HL-60 (cell line): ENCODE measurements at places on chromosomes 1 and 21.
A peak's percentile ranks its signal among the peaks of the same experiment; 100 is the strongest.

DNA sequence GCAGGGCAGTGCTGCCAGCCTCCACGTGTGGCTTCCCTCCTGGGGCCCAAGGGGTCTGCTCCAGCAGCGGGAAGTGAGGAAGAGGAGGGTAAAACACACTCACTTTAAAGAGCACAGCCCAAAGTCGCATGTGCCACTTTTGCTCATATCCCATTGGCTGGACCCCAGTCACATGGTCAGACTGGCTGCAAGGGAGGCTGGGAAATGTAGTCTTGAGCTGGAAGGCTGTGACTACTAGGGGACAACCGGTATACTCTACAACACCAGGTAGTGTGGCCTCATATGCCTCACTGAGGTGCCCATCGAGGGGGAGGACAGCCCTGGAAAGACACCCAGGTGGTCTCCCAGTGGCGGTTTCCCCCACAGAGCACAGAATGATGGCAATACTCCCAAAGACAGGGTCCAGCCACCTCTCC, 45.2 kb downstream of the CAMK2N1 start:
- DNase-seq, result peak; percentile 13

DNA sequence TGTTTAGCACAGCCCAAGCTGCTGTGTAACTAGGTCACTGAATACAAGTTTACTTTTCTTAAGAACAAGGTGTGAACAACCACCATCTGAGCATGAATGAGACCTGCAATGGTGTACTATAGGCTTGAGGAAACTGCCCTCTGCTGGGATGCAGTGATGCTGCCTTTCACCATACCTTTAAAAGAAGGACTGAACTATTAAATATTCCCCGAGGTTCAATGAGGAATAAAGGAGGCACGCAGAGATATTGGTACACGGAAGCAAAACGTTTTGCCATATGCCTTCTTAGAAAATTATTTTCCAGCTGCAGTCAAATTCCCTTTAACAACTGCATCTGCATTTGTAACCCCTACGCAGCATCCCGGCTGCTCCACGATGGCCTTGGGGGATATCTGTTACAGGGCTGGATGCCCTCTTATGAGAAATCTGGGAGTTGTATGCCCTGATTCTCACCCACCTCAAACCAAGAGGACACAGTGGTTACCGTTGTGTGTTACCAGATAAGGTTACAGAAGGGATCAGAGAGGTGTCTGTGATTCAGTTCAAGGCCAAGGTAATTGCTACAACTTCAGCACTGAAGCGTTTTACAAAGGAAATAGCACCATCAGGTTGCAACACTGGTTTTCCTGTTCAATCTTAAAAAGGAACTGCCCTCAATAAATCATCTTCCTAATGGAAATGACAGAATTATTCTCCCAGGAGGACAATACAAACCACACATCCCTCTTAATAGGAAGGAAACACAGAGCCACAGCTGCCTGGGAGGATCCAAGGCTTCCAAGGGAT, 470.5 kb downstream of the LTN1 start:
- DNase-seq, result no peak

DNA sequence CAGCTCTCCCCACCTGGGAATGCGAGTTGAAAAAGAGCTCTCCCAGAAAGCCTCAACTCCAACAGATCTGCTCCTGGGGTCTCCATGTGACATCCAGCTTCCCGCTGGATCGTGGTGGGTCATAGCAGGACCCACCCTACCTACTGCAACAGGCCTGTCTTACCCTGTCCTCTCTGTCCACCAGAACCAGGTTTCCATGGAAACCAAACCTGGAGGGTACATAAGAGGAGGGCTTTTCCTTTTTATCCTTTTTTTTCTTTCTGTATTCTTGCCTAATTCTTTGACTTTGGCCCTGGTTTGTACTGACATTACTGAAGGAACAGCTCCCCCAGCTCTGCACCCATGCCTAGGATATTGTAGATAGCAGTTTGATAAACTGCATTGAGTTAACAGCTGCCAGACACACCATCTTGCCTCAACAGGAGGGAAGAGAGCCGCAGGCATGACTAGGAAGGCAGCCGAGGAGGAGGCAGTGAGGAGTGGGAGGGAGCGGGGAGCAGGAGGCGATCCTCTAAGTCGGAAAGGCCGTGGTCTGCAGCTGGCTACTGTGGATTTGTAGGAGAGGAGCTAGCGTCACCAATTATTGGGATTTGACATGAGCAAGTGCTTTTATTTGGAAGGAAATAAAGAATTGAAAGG, 9.7 kb upstream of the FMOD start:
- DNase-seq, result no peak

GRCh38 chr1:215900684-215901083, 333.6 kb downstream of the KCTD3 start:
- no peak for DNase-seq

DNA sequence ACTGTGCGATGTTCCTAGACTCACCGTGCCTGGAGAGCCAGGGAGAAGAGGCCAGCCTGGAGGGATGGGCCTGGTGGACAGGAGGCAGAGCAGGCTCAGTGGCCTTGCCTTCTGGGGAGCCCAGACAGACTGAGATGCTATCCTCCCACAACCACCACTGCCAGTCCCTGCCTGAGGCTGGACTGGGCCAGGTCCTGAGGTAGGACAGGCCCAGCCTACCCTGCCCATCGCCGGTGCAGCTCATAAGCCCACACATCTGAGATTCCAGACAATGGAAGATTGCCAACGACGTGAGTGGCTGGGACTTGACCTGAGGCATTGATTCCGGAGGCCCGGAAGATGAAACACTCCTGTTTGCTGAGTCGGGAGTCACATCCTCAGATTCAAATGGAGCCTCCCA, 5.8 kb downstream of the CLEC20A start:
- no peak for DNase-seq

- no peak for DNase-seq
Observed at GRCh38 chr1:220243947-220244346, 28.3 kb downstream of the RAB3GAP2 start.

DNA sequence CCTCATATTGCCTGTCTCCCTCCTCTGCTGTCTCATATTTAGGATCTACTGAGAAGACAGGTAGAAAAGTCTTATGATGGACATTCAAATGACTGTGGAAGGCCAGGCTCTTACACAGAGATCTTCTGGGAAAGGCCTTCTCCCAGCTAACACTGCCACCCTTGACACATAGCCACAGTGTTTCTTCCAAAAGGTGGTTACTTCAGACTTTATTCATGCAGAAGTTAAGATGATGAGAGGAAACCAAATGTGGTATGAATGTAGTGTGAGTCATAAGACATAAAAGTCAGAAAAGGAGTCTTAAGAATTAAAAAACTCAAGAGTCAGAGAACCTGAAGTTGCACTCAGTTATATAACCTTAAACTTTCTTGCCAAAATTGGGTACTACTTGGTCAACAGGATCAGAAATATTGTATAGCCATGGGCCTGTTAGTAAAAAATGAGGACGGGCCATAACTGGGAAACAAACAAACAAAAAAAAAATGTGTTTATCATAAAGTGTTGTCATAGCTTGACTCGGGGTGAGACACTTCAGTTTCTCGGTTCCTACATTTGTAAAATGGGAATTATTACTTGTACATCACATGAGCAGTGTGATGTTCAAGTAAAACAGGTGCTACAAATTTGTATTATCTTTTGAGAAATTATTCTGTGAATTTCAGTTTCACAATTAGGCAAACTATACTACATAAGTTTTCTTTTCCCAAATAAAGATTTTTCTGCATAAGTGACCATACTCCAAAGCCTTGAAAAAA, 1.2 kb upstream of the DENND1B start:
- DNase-seq, result peak; percentile 18
